ENCODE measurements at places on chromosomes 4 and X.

GRCh38 chr4:122139139-122139538, 13.0 kb upstream of the BLTP1 start:
- no peak for DNase-seq

DNA sequence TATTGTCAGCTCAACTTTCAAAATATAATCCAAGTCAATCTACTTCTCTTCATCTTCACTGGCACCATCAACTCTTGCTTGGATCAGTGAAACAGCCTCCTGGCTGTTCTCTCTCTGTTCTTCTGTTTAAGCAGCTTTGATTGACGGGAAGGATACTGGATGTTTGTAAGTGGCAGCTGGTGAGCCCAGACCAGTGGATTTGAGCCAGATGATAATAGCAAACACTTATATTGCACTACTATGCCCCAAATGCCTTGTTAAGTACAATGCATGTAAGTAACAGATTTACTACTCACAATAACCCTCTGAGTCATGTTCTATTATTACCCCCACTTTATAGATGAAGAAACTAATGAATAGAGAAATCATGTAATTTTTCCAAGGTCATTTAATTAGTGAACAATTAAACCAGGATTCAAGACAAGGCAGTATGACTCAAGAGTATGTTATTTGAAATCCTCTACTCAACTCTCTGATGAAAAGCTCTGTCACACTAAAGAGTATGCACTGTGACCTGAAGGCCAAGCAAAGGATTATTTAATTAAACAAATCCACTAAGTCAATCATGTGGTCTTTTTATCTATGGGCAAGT, 44.8 kb downstream of the SPANXN3 start:
- DNase-seq, result no peak

DNA sequence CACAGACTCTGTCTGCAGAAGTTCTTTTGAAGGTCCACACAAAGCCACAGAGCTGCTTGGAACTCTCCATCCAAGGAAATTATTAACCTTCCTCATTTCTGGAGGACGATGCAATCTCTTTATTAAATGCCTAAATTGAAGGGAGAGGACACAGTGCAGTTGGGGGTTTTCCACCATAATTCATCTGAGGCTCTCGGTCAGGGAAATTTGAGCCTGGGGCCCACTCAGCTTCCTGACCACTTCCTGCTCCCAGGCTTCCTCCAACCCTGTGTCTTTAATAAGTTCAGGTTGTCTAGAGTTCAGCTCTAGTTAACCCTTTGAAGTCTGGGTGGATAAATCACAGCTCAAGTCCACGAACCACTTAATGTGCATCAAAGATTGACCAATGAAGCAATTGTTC, 58.5 kb downstream of the PRPS1 start:
- DNase-seq, result no peak

- DNase-seq, result no peak
Measured at GRCh38 chr4:131339137-131339536, 1810.0 kb upstream of the PCDH10 start.

DNA sequence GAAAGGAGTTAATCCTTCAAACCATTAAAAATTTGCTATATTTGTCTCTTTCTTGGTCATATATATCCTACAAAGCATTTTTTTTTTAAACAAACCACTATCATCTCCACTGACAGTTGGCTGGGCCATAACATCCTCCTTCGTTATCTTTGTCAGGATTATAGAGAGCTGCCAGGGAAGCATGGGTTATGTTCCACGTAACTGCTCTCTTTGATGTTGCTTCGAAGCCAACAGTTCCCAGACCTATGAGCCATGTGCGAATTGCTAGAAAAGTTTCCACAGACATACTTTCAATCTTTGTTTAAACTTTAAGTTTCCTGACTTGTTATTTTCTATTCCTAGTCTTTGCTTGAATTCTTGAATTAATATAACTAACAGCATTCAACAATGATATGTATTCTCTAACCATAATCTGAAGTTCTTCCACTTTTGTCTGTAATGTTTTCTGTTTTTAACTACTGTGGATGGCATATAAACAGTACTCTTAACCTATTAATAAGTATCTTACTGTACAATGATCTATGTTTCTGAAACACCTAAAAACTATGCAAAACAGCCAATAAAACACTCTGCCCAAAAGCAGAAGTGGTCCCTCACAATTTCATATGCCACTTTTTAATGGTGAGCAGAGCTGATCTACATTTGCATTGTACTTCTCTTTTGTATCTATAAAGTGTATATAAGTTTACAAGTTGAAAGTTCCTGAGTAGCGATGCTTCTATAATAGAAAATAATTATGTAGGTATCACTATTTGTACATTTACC, 37.9 kb downstream of the EREG start:
- DNase-seq, result no peak

DNA sequence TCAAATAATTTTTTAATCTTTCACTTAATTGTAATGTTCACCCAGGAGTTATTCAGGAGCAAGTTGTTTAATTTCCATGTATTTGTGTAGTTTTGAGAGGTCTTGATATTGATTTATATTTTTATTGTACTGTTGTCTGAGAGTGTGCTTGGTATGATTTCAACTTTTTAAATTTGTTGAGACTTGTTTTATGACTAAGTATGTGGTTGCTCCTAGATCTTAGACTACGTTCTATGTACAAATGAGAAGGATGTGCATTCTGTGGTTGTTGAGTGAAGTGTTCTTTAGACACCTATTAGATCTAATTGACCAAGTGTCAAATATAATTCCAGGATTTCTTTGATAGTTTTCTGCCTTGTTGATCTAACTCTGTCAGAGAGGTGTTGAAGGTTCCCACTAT, 353.3 kb upstream of the GNPDA2 start:
- no peak for DNase-seq

- DNase-seq, result no peak
Measured at GRCh38 chr4:13793020-13793710, 165.6 kb upstream of the BOD1L1 start.

All from stimulated activated CD4-positive, alpha-beta T cell treated with anti-CD3 and anti-CD28 coated beads, Interleukin-4, amount 100 ng/mL, for 24 hours (primary cell).